ENCODE measurements at places on chromosomes 16 and 17.

GRCh38 chr16:56789360-56789759 is 59.4 kb downstream of the NUP93 start:
- DNase-seq: peak; percentile 47

DNA sequence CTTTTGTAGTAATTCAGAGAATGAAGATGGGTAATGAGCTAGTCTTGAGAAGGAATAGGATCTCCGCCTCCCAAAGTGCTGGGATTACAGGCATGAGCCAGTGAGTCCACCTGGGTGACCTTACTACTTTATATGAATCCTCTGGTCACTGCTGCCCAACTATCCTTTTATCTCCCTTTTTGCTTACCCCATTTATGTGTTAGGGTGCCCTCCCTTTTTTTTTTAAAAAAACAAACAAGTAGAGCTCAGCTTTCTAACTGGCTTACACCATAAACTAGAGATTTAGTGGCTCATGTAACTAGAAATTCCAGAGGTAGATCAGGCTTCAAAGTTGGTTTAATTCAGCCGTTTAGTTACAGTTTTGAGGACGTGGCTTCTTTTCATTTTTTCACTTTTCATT is 15.6 kb downstream of the USP10 start:
- no peak for DNase-seq

GRCh38 chr17:14688134-14688533 is 387.3 kb downstream of the HS3ST3B1 start:
- peak; percentile 5 for DNase-seq

DNA sequence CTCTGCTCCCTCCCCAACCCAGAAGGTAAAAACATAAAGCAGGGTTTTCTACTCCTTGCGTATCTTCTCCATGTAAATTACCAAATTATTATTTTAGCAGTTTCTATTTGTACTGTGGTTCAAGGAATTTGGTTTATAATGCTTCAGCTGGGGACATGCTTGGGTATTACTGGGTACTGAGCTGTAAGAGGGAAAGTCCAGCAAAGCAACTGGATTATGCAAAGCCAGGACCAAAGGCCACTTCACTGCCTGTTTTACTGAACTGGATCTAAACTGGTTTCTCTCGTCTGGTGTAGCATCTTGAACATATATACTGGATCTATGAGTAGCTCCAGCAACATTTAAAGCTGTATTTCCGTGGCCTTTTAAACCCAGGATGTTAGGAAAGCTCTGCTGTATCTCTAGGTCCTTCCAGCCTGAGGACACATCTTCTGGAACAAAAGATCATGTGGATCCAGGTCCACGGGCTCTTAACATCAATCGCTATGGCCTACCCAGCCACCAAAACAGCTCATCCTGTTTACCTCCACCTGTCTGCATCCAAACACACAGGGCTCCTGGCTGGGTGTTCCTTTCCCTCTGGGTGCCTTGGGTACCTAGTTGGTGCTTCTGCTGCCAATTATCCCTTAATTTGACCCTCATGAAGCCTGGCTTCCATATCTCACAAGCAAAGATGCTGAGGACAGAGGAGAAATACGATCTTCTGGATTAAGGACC is 7.2 kb downstream of the PMP22 start:
- no peak for DNase-seq
